Heart left ventricle (tissue), 16 donors: ENCODE measurements at places on chromosomes 4 and X.

DNA sequence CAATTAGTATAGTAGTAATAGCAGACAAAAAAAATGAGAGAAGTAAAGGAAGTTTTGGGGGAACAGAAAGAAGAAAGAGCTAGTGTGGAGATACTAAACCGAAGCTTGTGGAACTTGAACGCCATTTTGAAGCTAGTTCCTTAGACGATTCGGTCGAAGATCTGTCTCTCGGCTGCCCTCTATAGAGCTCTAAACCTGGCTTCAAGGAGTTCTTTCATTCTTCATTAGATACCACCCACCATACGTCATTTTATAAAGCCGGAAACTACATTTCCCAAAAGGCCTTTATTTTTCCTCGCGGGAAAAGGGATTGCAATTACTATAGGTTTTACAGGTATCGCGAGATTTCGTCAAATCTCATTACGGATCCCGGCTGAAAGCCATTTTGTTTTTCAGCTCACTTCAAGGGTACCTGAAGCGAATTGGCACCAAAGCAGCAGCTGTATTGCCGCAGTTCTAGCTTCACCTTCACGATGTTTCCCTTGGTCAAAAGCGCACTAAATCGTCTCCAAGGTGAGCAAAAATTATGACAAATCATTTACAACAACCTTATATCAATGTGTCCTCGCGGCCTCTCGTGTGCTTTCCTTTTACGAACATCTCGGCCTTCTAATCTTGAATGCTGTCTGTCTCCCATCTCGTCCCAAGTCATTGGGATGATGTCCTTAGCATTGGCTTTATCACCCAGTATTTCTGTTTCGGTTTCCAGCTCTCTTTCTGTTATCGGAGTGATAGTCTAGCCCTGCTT, at the start of gene COX7B:
Gene COX7B (plus strand): TSS at position 388 of the 748 bp plus-strand sequence. CDS start 86 bp downstream, at position 474.
- DNase-seq = peak; percentile 71

GRCh38 chrX:74015379-74016019, 288.5 kb upstream of the ZCCHC13 start:
- no peak for DNase-seq

DNA sequence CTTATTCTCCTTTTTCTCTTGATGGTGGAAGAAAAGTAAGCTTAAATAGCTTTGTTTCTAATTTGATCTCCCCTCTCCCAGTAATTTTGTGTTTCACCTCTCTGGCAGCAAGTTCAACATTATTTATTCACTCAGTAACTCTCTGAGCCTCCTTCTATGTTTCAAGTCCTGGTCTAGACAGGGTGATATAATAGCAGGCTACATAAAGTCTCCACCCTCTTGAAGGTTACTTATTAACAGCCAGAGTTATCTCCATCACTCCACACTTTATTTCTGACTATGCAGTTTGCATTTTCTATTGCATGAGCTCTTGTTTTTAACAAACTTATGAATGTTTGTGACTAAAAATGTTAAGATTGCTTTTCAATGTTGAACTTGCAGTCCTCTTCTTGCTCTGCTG, 17.8 kb upstream of the ANOS1 start:
- no peak for DNase-seq

DNA sequence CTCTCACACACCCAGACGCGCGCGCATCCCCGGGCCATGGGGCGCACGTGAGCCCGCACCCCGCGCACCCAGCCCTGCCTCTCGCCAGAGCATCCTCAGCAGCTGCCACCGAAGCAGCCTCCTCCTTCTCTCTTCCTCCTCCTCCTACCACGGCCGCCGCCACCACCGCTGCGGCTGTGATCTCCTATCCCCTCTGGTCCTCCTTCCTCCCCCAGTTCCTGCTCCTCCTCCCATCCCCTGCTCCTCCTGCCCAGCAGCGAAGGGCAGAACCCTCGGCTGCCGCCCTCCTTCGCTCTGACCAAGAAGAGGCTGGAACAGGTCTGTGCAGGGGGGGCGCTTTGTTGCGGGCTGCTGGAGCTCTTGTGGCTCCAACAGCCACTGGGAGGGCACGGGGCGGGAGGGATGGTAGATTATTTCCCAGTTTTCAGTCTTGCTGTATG, 148.7 kb upstream of the CHRDL1 start:
- no peak for DNase-seq

GRCh38 chr4:1045595-1046201, 34.3 kb downstream of the FGFRL1 start:
- DNase-seq = peak; percentile 26

GRCh38 chr4:76363556-76364290, 57.2 kb downstream of the STBD1 start:
- DNase-seq = no peak

GRCh38 chr4:145782756-145783155, 102.8 kb downstream of the C4orf51 start:
- DNase-seq = no peak

GRCh38 chr4:165668694-165669093, 204.3 kb upstream of the TLL1 start:
- no peak for DNase-seq

GRCh38 chr4:156195914-156196313, 242.2 kb upstream of the CTSO start:
- DNase-seq = no peak

- DNase-seq = no peak
These were observed 87.6 kb upstream of the PLAC1 start for GRCh38 chrX:134745636-134746409.

GRCh38 chr4:175953960-175954521, 111.6 kb upstream of the WDR17 start:
- no peak for DNase-seq

DNA sequence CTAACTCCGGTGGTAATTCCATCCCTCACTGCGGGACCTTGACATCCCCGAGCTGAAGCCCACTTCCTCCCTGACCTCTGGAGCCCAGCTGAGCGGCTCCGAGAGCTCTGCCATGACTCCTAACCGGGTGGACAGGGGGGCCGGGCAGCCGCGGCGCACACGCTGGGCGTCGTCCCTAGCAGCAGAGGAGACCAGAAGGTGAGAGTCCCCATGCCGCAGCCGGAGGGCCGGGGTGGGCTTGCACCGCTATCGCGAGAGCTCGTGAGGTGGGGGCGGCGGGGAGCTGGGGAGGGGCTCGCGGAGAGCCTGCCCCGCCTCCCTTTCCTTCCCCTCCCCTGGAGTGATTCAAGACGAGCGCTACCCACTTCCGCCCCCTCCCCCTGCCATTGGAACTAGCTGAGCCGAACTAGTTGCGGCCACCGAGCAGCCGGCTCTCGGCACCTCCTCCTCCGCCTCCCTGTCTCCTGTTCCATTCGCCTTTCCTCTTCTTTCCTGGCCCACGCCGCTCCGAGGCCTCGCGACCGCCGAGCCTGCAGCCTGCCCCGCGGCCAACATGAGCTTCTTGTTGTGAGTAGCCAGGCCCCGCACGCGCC, at the start of gene MOB1B:
Gene MOB1B (plus strand): TSS at position 386 of the 593 bp plus-strand sequence. CDS start 168 bp downstream, at position 554.
- peak; percentile 90 for DNase-seq

DNA sequence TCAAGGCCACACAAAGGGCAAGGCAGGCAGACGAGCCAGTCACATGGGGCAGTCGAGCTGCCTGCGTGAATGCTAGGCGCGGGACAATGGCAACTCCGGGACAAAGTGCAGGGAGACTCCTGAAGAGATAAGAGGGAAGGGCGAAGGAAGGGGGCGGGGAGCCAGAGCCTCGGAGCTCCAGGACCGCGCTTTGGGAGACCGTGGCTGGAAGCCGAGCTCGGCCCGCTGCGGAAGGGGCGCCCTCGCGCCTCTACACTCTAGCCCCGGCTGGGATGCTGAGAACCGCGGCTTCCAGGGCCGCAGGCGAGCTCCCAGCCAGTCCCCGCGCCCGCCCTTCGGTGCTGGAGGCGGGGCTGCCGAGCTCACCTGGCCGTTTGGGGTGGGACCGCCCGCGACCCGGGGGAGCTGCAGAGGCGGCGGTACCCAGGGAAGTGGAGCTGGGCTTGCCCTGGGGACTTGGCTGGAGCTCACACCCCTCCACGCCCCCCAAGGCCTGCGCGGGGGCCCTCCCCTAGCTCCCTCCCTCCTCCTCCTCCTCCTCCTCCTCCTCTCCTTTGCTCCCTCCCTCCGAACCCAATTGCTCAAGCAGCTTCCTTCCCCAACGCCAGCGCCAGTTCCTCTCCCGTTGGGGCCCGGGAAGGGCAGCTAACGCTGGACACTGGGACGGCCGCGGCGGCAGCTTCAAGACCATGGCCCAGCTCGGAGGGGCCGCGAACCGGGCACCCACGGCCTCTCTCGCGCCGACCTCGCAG, at the start of gene SOWAHD:
Gene SOWAHD (plus strand): TSS at position 610 of the 752 bp plus-strand sequence. CDS start 80 bp downstream, at position 690.
- DNase-seq = no peak

- no peak for DNase-seq
These were observed 3.9 kb upstream of the DTHD1 start for GRCh38 chr4:36277533-36277932.

GRCh38 chr4:184104419-184105101, 113.1 kb downstream of the ENPP6 start:
- no peak for DNase-seq

- no peak for DNase-seq
These were observed 214.0 kb upstream of the UGT8 start for GRCh38 chr4:114384629-114385028.

- no peak for DNase-seq
These were observed 256.5 kb upstream of the FAT1 start for GRCh38 chr4:186979961-186980745.

DNA sequence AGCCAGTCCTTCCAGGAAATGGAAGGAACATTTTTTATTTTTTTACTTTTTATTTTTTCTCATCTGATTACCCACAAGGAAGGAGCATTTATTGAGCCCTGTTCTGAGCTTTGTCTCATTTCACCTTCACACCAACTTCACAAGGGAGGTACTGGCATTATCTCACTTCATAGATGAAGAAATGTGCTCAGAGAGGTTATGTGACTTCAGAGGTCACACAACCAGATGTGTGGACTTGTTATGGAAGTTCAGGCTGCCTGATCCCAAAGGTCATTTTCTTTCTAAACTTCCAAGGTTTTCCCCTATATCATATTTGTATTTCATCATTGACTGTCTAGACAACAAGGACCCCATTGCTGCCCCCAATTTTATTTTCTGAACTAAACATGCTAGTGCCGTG, 160.3 kb downstream of the DCLK2 start:
- no peak for DNase-seq

DNA sequence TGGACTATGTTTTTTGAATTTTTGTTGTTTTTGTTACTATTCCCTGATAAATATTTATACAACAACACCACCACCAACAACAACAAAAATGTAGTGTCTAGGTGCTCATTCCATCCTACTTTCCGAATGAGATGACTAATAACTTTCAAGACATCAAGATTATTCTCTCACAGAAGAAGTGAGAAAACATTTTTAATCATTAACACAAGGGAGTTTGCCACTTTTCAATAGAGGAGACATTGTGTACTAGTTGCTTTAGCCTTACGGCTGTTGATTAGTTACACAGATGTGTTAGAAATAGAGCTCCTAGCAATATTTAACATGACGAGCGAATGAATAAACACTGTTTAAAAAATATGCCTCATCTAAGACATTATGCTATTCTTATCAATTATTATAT, 898.8 kb downstream of the C4orf33 start:
- DNase-seq = no peak

DNA sequence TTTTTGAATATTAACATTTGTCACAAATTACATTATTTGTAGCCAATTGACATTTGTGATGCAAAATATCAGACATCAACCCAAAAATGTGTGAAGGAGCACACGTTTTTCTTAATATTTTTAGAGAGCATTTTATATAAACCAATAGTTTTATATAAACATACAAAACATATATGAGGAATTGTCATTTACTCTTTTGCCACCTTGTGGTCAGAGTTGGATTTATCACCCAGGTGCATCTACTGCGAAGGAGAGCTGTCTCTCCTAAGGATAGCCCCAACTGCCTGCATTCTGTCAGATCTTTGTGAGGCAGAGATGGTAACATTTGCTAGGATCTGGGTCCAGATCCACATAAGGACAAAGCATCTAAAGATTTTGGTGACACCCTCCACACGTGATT, 2.5 kb upstream of the USP27X start:
- no peak for DNase-seq
